ENCODE measurements at places on chromosomes 7 and 10.
A peak's percentile ranks its signal among the peaks of the same experiment; 100 is the strongest.

DNA sequence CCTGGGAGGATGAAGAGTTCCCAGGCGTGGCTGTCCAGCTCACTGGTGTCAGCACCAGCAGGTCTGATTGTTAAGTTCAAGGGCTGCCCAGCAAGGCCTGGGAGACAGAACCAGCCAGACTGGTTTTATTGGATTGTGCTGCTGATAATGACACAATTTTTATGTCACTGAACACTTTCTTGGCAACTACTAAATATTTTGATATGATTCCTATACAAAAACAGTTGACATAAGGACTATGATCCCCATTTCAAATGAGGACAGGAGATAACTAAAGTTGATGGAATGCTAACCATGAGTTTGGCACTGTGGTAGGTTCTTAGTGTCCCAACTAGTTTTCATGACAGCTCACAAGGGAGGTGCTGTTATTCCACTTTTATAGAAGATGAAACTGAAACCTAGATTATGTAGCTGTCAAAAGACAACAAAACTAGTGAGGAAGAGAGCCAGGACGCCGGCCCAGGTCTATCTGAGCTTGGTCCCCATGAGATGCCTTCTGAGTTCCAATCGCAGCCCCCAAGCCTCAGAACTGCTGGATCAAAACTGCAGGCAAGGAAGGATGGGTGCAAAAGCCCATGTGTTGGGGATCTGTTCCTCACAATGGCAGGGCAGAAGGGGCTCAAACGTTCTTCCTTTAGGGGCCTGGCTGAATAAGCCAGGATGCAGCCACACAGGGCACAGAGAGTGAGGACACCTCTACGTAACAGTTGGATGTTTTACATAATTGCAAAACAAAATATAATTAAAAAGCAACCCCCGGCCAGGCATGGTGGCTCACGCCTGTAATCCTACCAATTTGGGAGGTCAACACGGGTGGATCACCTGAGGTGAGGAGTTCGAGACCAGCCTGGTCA, 52.8 kb downstream of the COBL start:
- DNase-seq = no peak

DNA sequence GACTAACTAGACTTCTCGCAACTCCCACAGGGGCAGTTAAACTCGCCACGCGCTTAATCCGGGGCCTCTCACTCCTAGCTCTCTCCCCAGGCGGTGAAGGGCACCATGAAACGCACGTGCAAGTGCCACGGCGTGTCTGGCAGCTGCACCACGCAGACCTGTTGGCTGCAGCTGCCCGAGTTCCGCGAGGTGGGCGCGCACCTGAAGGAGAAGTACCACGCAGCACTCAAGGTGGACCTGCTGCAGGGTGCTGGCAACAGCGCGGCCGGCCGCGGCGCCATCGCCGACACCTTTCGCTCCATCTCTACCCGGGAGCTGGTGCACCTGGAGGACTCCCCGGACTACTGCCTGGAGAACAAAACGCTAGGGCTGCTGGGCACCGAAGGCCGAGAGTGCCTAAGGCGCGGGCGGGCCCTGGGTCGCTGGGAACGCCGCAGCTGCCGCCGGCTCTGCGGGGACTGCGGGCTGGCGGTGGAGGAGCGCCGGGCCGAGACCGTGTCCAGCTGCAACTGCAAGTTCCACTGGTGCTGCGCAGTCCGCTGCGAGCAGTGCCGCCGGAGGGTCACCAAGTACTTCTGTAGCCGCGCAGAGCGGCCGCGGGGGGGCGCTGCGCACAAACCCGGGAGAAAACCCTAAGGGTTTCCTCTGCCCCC, 19.5 kb downstream of the WNT8B start:
- peak; percentile 82 for DNase-seq

DNA sequence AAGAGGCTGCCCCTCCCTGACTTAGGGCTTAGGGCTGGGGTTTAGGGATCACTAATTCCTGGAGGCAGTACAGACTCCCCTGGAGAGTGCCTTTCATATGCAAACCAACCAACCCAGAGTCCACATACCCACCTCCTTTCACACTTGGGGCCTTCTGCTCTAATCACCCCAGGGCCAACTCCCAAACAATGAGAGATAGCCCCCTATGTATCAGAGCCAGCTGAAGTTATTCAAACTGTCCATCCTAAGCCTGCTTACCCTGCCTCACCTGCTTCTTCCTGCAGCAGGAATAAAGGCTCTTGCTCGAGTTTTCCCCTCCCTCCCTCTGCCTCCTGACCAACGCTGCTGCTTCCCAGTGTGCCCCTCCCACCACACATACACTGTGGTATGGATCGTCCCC, 51.8 kb upstream of the SLC35G1 start:
- DNase-seq = no peak

DNA sequence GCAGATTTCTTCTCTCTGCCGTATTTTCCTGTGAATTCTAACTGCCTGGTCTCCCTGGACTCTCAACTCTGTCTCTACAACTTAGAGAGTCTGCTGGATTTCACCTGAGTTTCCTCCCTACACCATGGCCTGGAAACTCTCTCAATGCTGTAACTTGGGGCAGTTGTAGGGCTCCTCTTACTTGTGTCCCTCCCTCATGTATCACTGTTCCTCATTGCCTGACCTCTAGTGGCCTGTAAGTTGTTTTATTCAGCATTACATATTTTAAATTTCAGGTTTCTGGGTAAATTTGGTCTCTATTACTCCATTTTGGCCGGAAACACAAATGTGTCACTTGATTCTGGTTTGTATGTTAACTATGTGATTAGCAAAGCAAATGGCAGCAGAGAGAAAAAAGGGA, 70.9 kb downstream of the DYNC1I1 start:
- DNase-seq = peak; percentile 52

- no peak for DNase-seq
Measured at GRCh38 chr7:44261240-44261639, 60.5 kb downstream of the YKT6 start.

DNA sequence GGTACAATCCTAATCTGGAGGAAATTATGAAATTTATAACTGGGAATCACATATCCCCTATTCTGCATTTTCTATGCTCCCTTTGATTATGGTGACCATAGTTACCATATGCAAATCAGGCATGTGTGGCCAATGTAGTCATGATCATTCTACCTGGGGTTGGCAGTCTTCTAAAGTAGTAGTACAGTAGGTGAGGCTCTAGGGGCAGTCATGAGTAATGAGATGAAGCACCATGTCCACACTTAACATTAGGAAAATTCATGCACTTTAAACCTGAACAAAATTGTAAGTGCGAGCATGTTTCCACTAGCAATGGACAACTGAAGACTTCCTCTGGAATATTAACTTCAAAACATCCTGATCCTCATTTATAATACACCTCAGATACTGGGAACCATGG, 545.9 kb downstream of the SUGCT start:
- DNase-seq = peak; percentile 14

DNA sequence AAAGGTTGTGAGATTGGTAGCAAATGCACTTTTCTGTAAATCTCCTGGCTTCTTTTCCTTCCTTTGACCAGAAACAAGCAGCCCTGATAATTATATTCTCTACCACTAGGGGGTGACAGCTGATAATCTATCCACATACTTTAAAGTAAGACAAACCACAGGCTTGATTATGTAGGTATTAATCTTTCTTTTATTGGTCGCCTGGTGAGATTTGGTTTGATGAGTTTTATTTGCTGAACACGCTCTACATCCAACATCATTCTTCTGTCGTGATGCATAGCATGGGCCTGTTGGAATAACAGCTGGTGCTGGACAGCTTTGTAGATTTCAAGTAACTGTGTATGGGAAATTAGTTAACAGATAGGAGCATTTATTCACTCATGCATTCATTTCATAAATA, 63.5 kb downstream of the ZNF365 start:
- DNase-seq = peak; percentile 84

DNA sequence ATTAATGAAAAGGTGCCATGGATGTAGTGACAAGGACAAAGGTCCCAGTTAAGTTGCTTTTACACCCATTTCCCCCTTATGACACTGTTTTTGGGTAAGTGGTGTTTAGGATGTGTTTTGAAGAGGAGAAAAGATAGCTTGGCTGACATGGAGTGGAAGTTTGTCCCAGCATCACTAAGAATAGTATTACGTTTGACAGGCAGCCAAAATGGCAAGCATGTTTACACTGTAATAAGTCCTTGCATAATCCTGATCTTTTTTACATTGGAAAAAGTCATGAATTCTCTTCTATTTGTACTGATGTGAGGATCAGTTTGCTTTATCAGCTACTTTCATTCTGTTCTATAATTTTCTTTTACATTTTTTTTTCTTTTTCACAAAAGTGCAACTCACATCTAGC, 137.8 kb downstream of the CHRM2 start:
- no peak for DNase-seq

GRCh38 chr10:70355051-70356021, 27.1 kb downstream of the LRRC20 start:
- peak; percentile 7 for DNase-seq

- peak; percentile 76 for DNase-seq
Measured at GRCh38 chr10:6678211-6678803, 98.2 kb upstream of the PRKCQ start.

GRCh38 chr10:11555556-11555955, 55.9 kb downstream of the USP6NL start:
- peak; percentile 34 for DNase-seq

- DNase-seq = no peak
Measured at GRCh38 chr10:75978213-75978612, 546.8 kb downstream of the LRMDA start.

DNA sequence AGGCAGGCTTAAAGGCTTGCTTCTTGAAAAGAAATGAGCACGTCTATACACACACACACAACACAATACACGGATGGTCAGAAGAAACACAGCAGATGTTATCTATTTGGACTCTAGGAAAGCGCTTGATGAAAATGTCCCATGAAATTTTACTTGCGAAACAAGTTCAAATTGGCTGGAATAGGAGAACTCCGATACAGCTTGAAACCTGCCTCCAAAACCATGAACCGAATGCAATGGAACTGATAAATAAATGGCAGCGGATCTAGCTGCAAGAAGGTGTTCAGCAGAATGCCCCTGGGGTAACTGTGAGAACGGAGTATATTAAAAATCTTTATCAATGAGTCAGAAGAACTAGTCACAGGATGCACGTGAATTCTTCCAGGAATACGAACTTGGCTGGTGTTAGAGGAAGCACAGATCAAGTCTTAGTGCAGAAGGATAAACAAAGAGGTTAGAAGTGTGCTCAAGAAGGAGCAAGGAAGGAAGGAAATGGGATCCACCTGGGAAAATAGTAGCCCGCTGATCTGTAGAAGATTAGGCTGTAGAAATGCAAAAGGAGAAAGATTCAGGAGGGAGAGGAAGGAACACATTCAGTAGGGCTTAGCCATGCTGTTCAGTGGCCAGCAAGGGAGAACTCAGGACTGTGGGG, 142.0 kb upstream of the PRKCQ start:
- DNase-seq = no peak

DNA sequence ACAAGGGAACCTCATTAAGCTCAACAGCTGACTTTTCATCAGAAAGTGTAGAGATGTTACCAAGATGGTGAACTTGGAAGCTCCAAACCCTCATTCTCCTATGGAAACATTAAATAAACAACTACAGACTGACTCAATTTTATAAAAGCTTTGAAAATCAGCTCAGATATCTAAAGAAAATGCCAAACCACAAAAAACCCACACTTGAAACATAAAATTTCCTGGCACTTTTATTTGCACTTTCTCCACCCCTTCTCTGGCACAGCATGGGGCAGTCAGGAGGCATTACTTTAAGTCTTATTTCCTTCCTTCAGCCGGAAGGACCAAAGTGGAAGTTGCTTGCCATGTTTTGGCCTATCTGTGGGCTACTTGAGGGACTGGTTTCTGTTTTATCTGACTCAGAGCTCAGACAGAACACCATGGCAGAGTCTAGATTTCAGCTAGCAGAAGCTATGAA, 114.7 kb downstream of the ODAD2 start:
- peak; percentile 88 for DNase-seq

- DNase-seq = no peak
Measured at GRCh38 chr7:157587051-157587804, 250.4 kb downstream of the DNAJB6 start.

GRCh38 chr7:141490474-141490873, 60.7 kb upstream of the AGK start:
- DNase-seq = no peak

GRCh38 chr10:88592906-88593305, 6.3 kb downstream of the LIPJ start:
- DNase-seq = no peak

GRCh38 chr7:6193709-6194108, 78.7 kb downstream of the CYTH3 start:
- no peak for DNase-seq

GRCh38 chr10:20407357-20407756, 489.8 kb downstream of the NEBL start:
- DNase-seq = no peak

GRCh38 chr10:15430969-15431771, 60.1 kb upstream of the FAM171A1 start:
- no peak for DNase-seq

DNA sequence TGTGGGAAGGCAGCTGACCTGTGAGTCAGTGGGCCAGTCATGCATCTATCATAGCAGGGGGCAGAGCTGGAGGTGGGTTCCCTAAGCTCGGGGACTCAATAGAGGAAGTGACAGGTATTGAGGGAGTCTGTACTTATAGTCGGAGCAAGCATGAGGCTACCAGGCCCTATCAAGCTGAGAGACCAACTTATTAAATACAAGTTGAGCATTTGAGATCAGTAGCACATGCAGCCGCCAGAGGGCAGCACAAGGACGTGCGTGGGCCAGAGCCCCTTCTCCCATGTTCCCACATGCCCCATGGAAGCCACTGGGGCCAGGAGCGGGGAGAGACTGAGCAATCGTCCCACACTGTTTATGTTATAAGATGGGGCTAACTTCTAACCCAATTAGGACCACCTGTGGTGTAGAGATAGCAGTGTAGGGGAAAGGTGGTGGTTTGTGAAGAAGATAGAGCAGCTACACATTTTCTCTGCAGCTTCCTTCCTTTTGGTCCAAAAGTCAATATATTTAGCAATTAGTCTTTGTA, 13.0 kb upstream of the STK31 start:
- DNase-seq = peak; percentile 77

GRCh38 chr10:974038-974784, 14.0 kb upstream of the GTPBP4 start:
- DNase-seq = no peak

GRCh38 chr10:84200537-84201243, 6.4 kb downstream of the CDHR1 start:
- peak; percentile 71 for DNase-seq

GRCh38 chr10:18079665-18080295, 60.4 kb upstream of the CACNB2 start:
- DNase-seq = no peak

- DNase-seq = no peak
Measured at GRCh38 chr7:22413211-22413610, 56.3 kb upstream of the RAPGEF5 start.

GRCh38 chr10:110252151-110252550, 44.7 kb downstream of the MXI1 start:
- DNase-seq = peak; percentile 54

All from OCI-M1 (cell line).